ENCODE measurements at places on chromosomes 3 and 15.

DNA sequence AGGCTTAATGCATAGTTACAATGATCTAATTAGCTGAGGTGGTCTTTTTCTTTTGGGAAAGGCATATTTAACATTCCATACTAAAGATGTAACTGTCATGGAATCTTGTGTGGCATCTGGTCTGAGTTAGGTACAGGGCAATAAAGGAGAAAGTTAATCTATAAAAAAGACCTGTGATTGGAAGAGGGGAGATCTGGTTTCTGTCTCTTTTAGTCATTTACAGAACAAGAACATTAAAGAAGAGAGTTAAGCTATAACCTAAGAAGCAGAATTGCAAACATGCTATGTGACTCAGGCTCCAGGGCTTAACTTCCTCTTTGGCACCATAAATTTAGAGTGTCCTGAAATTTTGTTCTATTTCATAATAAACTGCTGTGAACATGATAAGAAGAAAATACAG lies 47.2 kb upstream of the MME start:
- no peak for DNase-seq

GRCh38 chr15:95252404-95252803 lies 1021.0 kb downstream of the MCTP2 start:
- no peak for DNase-seq

DNA sequence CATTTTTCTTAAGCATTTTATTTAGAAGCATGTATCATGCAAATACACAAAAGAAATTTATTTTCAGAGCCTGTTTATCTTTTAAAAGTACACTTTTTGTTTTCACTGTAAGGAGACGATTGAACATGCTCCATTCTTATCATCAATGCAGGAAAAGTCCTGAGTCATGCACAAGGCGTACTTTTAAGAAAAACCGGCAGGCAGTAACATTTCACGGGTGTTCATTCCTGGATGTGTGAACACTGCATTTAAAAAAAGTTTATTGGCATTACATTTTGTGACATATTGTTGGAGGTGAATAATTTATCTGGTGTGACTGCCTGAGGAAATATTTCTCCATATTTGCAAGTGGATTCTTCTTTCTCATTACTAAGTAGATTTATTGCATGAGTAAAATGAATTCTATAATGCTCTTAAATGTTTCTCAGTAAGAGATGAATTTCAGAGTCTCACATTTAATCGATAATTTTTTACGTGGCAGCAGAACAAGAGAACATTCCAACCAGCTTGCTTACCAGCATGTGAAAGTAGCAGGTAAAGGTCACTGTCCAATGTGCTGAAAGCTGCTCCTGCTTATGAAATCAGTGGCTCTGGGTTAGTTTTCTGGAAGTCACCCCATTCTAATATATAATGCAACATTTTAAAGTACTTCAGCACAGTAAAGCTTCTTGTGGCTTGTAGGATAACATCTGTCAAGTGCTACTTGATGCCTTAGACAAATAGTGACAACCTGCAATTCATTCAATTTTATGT lies 87.0 kb downstream of the SV2B start:
- DNase-seq = no peak

GRCh38 chr15:74291101-74292071 lies 55.3 kb downstream of the CCDC33 start:
- DNase-seq = peak; percentile 89

DNA sequence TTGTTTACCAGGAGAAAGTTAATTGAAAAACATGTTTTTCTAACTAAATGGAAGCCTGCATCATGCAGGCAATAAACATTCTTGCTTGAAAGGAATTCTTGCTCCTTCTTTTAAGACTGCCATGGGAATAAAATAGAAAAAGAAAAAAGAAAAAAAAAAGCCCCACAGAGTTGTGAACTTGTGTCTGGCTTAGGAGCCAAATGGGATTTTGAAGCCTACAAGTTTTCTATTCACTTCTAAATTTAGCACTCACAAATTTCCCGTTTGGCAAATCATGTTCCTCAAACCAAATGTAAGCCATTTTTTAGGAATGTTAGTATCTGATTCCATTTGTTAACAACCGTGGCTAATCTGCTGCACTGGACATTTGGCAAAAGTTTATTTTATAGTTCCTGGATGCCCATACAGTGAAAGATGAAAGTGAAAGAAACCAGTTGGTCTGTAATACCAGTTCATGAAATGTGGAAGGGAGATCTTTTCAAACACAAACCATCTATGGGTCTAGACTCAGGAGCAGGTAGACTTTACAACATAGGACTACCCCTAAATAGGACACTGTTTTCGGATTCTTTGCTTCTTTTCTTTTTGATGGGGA lies 133.8 kb upstream of the GMNC start:
- peak; percentile 17 for DNase-seq

- DNase-seq = peak; percentile 39
Measured at GRCh38 chr3:176430244-176431037, 766.8 kb downstream of the TBL1XR1 start.

- no peak for DNase-seq
Measured at GRCh38 chr3:98032904-98033303, 2.2 kb downstream of the GABRR3 start.

DNA sequence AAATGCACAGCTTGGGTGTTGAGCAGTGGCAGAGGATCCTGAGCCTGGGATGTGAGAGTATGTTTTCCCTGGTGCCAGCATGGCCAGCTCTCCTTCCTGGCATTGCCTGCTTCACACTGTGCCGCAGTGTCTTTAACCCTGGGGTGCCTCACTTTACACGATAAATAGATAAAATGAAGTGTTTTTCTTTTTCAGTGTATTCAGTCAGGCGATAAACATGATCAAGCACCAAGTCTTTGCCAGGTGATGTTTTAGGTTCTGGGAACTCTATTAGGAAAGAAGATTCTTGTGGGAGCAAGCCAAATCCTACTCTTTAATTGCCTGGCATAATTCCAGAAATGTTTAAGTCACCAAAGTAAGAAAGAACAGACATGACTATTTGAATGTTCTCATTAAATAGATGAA lies 14.0 kb downstream of the ABHD6 start:
- no peak for DNase-seq

- DNase-seq = no peak
Measured at GRCh38 chr3:122996038-122996580, 31.5 kb downstream of the SEMA5B start.

DNA sequence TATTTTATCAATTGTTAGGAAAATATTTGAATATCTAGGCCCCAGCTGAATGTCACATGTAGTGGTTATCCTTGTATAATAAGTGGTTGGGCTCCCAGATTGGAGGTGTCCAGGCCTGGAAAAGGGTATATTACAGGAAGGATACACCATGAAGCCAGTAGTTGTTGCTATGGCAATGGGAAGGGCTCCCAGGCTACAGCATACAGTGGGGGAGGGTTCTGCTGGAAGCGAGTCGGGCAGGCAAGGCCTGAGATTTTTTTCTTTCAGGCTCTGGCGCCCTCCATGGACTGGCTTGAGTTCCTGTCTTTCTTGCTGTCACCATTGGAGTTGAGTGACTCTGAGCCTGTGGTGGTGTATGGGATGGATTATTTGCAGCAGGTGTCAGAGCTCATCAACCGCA lies 8.9 kb downstream of the ECE2 start:
- DNase-seq = peak; percentile 89

GRCh38 chr15:58584789-58585461 lies 153.1 kb downstream of the LIPC start:
- DNase-seq = no peak

GRCh38 chr15:69299451-69299886 lies 757 bp downstream of the PAQR5 start:
- DNase-seq = no peak

DNA sequence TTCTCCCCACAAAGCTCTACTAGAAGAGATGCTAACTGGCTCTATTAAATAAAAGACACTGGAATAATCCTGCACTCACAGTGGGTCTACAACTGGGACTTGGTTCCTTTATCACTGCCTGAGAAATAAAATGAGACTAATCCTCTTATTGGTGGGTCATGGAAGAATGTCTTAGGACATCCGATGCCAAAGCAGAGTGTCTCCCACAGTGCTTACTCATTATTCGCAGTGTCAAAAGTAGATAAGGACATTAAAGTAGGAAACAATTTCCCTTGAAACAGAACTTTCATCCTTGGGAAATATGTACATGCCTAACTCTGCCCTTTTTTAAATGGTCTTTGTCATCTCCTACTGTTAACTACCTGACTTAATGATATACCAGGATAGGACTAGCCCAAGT lies 71.5 kb downstream of the GSK3B start:
- no peak for DNase-seq

DNA sequence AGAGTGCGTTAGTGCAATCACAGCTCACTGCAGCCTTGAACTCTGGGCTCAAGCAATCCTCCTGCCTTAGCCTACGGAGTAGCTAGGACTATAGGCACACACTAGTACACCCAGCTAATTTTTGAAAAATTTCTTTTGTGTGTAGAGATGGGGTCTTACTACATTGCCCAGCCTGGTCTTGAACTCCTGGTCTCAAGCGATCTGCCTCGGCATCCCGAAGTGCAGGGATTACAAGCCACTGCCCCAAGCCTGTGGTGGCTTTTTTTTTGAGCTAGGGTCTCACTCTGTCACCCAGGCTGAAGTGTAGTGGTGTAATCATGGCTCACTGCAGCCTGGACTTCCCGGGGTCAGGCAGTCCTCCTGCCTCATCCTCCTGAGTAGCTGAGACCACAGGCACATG lies 17.1 kb downstream of the PCCB start:
- no peak for DNase-seq
